ENCODE measurements at places on chromosomes 2 and 18.

GRCh38 chr2:20222769-20223406 lies 2.0 kb downstream of the SDC1 start:
- DNase-seq: no peak

- no peak for DNase-seq
Observed at GRCh38 chr2:240831594-240832204, 11.7 kb upstream of the KIF1A start.

- DNase-seq: no peak
Observed at GRCh38 chr18:41853280-41853679, 101.8 kb upstream of the PIK3C3 start.

GRCh38 chr2:108968619-108969018 lies 20.4 kb downstream of the EDAR start:
- peak; percentile 28 for DNase-seq

GRCh38 chr2:67471681-67472080 lies 74.5 kb downstream of the ETAA1 start:
- DNase-seq: peak; percentile 53

DNA sequence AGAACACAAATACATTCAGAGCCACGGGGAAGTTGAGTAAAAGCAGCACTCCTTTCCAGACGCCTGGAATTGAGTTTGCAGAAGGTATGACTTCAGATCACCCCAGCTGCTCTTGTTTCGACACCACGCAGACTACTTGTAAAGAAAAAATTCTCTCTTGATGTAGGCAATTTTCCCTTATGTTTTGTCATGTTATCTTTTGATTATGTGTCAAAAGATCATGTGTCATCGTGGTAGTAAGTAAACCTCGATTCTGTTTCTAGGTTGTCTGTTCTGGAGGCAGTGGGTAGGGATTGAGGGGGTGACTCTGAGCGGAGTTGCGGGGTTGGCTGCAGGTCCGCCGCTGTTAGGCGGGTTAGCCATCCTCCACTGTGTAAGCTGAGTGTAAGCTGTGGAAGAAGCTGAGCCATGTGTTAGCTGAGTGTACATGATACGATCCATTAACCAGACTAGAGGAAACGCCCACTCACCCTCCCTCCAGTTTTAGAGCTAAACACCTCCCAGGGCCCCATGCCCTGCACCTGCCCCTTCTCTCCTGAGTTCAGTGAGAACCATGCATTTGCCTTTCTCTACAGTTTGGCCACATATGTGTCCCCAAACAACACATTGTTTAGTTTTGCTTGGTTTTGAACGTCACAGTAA lies 181.8 kb downstream of the SNTG2 start:
- no peak for DNase-seq

DNA sequence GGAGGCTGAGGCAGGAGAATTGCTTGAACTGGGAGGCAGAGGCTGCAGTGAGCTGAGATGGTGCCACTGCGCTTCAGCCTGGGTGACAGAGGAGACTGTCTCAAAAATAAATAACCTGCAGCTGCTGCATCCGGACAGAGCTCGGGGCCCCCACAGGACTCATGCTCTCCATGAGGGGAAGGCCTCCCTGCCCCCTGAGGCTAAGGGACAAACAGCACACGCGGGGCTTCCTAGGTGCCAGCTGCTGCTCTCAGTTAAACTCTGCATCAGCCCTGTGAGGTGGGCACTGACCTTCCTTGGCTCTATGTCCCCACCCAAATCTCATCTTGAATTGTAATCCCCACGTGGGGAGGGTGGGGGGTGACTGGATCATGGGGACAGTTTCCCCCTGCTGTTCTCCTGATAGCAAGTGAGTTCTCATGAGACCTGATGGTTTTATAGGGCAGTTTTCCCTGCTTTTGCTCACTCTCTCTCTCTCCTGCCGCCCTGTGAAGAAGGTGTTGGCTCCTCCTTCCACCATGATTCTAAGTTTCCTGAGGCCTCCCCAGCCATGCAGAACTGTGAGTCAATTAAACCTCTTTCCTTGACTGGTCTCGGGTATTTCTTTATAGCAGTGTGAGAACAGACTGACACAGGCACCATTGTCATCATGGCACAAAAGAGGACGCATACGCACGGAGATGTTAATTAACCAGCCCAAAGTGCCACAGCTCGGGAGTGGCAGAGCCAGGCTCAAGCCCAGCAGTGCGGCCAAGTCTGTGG lies 49.9 kb upstream of the TAF1B start:
- DNase-seq: no peak

- DNase-seq: no peak
Observed at GRCh38 chr2:121902171-121902591, 146.7 kb downstream of the TSN start.

GRCh38 chr2:20008703-20009102 lies 3.8 kb downstream of the MATN3 start:
- no peak for DNase-seq

GRCh38 chr2:71513096-71513495 lies 59.7 kb downstream of the DYSF start:
- DNase-seq: no peak

DNA sequence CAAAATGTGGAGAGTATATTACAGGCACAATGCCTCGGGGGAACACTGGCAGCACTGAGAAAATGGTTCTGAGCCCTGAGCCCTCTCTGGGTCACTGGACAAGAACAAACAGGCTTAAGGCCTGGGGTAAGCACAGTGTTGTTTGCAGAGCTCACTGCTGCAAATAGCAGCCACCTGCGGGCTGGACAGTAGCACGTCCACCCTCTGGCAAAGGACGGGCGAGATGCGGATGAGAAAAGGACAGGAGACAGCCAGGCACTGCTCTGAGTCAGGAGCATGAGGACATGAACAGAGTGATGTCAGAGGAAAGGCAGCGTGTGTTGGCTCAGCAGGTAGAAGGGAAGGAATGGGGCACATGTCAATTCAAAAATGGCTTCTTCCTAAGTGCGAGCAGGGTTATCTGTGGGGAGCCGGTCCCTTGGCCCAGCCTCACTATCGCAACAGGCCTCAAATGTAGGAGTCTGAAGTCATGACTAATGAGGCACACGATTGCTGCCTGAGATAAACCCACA lies 25.9 kb upstream of the NEB start:
- no peak for DNase-seq

DNA sequence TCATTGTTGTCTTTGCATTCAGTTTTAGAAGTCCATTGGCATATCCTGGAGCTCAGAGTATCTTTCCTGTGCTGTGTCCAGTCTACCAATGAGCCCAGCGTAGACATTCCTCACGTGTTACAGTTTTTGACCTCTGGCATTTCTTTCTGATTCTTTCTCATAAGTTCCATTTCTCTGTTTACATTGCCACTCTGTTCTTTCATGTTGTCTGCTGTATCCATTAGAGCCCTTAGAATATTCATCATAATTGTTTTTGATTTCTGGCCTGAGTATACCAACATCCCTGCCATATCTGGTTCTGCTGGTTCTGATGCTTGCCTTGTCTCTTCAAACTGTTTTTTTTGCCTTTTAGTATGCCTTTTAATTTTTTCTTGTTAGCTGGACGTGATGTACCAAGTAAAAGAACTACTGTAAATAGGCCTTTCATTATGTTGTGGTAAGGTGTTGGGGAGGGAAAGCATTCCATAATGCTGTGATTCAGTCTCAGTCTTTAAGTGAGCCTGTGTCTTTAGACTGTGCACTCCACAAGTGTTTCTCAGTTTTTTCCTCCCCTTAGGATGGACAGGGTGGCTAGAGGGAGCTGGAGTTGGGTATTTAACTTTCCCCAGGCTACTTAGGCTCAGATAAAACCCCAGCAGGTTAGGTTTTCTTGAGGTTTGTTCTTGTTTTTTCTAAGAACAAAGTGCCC lies 35.6 kb downstream of the CEP192 start:
- DNase-seq: no peak

- no peak for DNase-seq
Observed at GRCh38 chr2:174121175-174121574, 127.2 kb downstream of the OLA1 start.

- DNase-seq: peak; percentile 43
Observed at GRCh38 chr2:27356056-27356381, 545 bp downstream of the GTF3C2 start.

DNA sequence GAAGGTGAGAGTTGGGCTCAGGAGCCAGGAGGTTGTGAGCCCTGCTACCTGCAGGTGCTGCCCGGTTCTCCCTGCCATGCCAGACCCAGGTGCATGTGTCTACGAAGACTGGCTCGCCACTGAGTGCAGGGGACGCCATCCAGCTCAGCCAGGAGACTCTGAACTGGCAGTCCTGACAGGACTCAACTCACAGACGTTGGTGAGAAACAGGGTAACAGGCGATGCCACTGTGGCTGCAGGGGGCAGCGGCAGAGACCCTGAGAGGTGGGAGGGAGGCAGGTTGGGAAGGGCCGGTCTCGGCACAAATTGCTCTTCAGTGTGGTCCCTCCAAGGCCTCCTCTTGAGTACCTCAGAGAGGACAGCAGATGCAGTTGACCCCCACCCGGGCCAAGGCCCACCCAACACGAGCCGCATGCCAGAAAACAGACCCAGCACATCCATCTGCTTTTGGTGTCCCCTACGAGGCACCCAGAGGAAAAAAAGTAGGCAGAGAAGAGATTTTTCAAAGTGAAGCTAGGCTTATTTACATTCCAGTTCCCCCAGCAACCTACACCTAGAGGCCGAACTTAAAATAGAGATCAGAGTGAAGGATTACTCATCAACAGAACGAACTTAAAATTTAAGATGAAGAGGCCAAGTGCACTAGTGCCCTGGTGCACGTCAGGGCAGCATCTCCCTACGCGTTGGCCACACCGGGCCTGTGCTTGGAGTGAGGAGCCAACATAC lies 184.8 kb downstream of the SEPTIN10 start:
- no peak for DNase-seq

- DNase-seq: peak; percentile 75
Observed at GRCh38 chr18:62001396-62001795, 108.6 kb upstream of the RNF152 start.

DNA sequence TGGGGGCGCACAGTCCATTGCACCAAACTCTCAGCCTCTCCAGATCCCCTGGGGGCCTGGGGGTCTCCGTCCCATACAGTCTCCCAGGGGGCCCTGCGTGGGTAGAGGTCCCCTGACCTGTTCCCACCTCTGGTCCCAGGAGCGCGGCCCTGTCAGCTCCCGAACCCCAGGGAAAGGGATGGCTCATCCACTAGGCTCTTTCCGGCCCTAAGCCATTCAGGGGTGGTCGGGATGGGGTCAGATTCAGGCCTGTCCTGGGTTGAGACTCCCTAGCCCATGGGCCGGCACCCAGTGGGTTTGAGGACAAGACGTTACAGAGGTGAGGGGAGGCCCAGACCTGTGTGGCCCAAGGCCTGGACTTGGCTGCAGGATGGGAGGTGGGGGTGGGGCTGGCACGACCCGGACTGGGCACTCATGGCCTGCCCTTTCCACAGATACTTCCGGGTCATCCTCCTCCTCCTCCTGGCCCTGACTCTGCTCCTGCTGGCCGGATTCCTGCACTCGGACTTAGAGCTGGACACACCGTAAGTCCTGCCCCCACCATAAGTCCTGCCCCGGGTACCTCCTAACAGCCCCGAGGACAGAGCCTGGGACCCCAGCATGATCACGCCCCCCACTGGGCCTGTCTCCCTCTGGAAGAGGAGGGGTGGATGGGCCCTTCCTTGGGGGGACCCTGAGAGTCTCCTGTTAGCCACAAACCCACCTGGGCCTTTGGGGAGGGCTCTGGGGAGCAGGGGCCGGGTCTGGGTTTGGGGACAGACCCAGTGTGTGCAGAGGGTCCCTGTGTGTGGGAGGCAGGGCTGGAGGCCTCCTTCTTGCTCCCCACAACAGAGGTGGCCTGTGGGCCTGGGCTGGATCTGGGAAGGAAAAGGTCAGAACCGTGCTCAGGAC lies 10.1 kb upstream of the NEU4 start:
- DNase-seq: no peak

DNA sequence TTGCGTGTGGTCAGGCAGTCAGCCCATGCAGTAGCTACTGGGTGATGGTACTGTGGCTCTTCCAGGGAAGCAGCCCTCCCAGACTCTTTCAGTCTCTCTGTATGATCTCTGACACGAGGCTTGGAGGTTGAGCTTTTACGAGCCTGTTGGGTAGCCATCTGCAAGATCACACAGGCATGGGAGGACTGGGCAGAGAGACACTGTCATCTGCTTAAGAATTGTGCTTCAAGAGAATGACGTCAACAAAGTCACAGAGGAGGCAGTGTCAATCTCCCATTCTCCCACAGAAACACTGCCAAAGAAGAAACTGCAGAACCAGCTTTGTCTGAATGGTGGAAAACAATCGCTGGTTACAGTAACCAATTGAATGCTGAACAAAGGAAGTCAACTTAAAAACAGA lies 78.4 kb upstream of the MC2R start:
- DNase-seq: no peak

GRCh38 chr2:240300840-240301239 lies 134.6 kb upstream of the GPC1 start:
- no peak for DNase-seq

- DNase-seq: peak; percentile 83
Observed at GRCh38 chr2:174153757-174154680, 94.3 kb downstream of the OLA1 start.

GRCh38 chr2:53819634-53820033 lies 32.8 kb downstream of the ERLEC1 start:
- DNase-seq: no peak

DNA sequence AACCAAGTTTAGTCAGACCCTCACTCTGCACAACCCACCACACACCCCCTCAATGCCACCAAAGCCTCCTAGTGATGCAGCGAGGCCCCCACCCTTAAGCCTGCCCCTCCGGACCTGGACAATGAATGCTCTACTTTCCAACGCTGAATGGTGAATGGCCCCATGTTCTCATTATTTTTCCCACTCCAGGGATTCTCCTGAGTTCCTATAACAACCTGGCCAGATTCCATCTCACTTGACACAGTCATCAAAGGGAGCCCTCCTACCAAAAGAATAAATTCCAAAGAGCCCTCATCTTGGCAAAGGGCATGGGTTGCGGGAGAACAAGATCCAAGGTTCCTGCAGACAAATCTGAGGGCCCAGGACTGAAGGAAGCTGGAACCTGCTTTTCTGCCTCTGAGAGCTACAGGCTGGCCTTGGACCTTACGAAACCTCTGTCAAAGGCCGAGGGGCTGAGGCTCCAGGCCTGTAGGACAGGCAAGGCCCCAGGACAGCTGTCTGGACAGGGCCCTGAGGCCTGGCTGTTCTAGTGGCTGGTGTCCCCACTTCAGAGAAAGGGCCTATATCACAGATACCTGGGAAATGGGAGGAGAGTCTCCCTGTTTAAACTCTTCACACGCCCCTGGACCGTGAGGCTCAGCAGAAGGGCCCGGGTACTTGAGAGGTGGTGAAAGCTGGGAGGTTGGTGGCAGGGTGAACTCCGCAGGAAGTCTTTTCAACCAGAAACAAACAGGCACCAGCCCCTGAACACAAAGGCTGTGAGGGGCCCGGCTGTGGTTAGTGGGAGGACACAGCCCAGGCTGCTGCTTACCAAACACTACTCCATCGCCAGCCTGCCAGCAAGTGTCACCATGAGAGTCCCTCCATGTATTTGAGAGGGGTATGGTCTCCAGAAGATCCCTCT lies 27.3 kb downstream of the SFXN5 start:
- no peak for DNase-seq

- DNase-seq: peak; percentile 67
Observed at GRCh38 chr2:84946204-84947009, 24.6 kb upstream of the KCMF1 start.

- DNase-seq: no peak
Observed at GRCh38 chr18:36410346-36410745, 112.8 kb downstream of the FHOD3 start.

GRCh38 chr2:136206613-136207012 lies 88.7 kb upstream of the CXCR4 start:
- DNase-seq: no peak
